Activated naive CD4-positive, alpha-beta T cell treated with anti-CD3 and anti-CD28 coated beads, Interleukin-2, amount 50 U/mL, for 16 hours (primary cell): ENCODE measurements at places on chromosomes 5 and 9.

GRCh38 chr9:91736898-91737601 lies 213.0 kb downstream of the ROR2 start:
- no peak for DNase-seq

- DNase-seq: no peak
Measured at GRCh38 chr9:13424204-13424603, 144.7 kb upstream of the MPDZ start.

DNA sequence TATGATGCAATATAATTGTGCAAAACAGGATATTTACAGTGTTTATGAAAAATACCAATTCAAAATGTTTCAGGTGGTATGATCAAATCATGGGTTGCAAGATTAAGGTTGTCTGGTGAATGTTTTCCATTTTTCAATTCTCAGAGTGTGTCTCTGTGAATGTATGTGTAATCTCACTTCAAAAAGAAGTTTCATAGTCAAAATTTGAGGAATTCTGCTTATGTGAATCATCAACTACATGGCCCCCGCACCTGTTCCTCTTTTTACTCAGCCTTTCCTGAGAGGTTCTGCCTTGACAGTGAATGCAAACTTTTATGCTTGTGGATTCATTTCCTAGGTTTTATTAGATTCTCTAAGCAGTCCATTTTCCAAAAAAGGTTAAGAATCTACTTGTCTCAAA lies 32.1 kb downstream of the KCTD16 start:
- DNase-seq: no peak

DNA sequence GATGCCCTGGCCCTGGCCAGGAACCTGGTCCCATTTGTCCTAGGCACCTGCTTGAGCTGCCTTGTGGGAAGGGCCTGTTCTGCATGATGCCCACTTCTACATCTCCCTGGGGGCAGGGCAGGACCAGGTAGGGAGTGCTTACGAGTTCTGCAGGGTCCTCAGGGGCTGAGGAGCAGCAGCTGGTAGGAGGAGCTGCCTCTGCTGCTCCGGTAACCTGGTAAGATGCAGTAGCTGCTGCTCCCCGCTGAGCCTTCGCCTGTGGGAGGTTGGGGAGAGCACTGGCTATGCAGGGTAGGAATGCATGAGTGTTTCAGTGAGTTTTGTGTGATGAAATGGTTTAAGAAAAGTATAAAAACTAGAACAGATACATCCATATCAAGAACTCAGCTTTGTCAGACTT lies 13.6 kb downstream of the LRRC8A start:
- DNase-seq: no peak

DNA sequence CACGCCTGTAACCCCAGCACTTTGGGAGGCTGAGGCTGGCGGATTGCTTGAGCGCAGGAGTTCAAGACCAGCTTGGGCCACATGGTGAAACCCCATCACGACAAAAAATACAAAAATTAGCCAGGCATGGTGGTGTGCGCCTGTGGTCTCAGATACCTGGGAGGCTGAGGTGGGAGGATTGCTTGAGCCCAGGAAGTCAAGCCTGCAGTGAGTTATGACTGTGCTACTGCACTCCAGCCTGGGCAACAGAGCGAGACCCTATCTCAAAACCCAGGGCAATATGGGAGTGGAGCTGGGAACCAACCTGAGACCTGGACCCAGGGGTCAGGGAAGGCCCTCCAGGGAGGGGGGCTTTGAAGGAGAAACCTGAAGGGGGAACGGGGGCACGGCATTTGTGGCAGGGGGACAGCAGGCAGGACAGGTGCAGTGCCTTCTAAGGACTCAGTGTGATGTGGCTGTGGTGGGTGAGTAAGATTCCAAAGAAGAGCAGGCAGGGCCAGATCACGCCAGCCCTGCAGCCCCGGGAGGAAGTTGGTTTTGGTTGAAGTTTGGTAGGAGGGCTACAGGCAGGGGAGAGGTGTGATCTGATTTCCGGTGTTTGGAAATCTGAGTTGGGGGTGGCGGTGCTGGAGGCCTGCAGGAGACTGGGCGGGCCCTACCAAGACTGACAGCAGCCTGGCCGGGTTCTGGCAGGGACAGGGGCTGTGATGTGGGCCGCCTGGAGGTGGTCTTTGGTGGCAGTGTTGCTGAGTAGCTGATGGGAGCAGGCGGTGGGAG lies 46.2 kb downstream of the NTNG2 start:
- DNase-seq: no peak

GRCh38 chr5:66144834-66145390 lies 812 bp downstream of the SREK1 start:
- DNase-seq: no peak
